EL (cell line): ENCODE measurements at places on chromosomes 11 and 22.

- DNase-seq = peak; percentile 74
Measured at GRCh38 chr11:9716275-9717039, 52.6 kb downstream of the SWAP70 start.

GRCh38 chr11:1737080-1737757 is 13.2 kb downstream of the IFITM10 start:
- no peak for DNase-seq

DNA sequence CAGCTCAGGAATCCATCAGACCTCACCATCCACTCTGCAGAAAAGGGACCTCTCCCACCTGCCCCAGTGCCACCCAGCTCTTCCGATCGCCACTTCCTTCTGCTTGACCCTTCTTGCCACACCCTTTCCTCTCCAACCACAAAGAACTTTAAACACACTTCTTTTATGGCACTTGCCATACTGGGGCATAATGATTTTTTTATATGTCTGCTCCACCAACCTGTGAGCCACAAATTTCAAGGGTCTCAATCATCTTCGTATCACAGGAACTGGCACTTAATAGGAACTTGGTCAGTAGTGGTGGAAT is 11.7 kb upstream of the MYH9 start:
- no peak for DNase-seq

DNA sequence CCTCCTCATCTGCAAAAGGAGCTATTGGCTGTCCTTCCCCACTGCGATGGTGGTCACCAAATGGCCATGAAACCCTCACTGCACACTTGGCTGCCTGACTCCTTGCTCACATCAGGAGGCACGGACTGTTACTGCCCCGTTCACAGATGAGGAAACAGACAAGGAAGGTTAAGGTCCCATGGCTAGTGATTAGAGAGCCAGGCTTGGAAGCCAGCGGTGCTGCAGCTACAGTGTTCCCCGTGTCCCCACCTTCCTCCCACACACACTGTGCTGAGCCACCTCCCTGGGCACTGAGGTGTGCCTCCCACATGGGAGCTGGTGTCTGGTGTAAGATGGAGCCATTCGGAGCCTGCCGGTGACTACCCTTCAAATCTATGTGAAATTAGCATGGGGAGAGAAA is 2.6 kb downstream of the ARHGAP8 start:
- DNase-seq = no peak

DNA sequence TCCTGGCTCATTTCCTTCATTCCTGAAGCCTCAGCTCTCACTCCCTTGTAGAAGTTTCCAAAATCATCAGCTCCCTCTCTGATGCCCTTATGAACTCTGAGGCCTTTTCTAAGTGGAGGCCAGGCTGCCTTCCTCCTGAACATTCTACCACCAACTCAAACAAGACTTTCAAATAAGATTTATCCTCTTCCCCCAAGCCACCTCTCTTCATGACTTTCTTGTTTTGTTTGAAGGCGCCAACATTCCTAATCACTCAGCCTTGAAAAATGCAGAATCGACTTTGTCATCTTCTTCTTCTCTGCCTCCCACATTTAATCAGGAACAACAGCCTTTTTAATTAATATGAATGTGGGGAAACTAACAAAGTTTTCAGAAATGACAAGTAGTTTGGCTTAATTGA is 927.9 kb downstream of the OPCML start:
- peak; percentile 82 for DNase-seq

DNA sequence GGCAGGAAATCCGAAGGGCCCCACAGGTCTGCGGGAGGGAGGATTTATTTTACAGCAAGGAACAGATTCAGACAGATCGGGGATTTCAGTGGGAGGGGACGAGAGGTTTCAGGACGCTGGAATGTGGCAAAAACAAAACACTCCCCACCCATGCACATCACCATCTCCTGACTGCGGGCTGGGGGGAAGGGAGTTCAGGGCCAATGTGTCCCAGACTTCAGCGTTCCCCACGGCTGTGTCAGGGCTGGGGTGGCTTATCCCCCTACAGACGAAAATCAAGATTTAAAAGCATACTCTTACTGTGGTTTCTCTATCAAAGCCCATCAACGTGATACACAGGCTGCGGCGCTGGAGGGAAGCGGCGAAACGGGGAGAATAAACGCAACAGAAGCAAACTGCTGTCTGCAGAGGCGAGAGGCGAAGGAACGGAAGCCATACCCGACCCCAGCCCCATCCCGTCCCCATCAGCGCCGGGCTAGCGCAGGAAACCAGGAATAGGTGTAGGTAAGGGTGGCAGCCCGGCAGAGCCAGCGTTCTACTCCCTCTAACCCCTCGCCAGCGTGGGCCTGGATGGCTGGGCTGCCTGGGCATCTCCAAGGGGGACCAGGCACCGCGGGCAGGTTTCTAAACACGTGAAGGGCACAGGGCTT is 2.7 kb downstream of the TENM4 start:
- peak; percentile 24 for DNase-seq

DNA sequence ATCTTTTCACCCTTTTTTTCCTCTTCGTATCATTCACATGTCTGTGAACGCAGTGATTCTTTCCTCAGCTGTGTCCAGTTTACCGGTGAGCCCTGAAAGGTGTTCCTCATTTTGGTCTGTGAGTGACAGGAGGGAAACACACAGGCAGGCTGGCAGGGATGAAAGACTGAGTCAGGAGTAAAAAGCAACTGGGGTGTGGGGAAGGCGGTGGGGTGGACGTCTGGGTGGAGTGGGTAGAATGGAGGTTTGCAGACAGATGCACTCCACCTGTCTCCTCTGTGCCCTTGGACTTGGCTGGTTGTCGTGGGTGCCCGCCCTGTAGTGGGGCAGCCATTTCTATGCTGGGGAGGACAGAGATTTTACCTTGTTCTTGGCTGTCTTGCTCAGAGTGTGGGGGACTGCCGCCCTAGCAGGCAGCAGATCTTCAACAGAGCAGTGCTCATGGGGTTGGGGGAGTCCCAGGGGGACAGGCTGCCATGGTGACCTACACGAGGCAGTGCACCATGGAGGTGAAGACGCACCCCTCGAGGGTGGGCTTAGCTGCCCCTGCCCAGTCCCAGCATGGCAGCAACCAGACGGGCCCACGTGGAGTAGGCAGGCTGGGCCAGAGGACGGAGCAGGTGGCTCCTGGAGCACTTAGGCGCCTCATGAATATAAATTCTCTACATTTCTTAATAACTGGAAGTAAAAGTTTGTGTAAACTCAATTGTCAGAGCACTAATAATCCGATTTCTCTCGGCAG is 603.7 kb downstream of the TBC1D22A start:
- DNase-seq = no peak

DNA sequence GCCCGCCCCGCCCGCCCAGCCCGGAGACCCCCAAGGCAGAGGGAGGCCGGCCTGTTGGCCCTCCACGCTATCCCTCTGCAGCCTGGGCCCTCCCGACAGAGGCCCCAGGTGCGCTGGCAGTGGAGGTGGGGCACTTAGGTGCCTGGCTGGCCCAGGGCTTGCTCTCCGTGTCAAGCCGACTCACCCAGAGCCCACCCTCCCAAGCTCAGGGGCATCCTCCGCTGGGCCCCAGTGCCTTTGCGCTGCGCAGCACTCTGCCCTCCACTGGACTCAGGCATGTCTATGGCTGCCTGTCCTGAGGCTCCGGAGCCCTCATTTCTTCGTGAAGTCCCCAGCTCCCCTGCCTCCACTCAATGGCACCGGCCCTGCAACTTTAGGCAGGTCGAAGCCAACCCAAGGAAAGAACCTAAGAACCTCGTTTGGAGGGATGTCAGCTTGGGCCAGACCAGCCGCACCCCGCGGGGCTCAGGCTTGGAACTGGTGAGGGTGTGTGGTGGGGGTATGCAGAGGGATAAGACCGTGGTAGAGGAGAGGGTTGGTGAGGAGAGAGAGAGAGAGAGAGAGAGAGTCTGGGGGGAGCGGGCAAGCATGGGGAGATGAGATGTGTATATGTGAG is 6.1 kb downstream of the SMIM45 start:
- DNase-seq = no peak

DNA sequence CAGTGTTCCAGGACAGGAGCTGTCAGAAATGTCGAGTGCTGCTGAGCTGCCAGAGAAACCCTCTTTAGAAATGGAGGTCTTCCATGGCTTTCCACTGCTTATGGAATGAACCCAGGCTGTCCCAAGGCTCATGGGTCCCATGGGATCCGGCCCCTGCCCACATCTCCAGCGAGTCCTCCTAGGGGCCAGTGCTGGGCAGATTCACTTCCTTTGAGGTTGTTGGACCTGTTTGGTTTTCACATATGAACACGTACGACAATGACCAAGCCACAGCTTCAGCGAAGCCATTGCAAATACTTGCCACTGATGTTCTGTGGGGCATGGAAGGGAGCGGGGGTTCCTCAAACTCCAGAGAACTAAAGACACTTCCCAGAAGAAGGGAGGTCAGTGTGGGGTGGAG is 483.3 kb downstream of the TBC1D22A start:
- no peak for DNase-seq
